ENCODE measurements at places on chromosomes 6 and 20.

- DNase-seq, result no peak
These were observed 27.1 kb downstream of the TOP1 start for GRCh38 chr20:41055679-41056078.

DNA sequence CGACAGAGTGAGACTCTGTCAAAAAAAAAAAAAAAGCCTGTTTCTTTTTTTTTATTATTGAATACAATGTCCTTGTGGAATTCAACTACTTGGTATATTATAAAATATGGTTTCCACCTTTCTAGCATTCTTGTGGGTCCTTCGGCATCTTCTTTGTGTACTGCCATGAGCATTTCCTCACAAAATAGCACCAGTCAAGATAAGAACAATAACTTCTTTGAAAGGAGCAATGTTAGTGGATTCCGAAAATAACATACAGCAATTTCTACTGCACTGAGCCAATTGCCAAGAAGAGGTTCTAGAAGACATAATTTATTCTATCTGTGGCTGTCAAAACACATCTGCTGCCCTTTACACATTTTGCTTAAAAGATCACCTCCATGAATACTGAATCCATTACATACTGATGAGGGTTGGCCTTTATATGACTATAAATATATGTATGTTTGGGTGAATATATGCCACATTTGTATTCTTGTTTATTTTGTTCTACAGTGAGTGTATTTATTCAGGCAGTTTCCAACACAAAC, 19.1 kb upstream of the SPTLC3 start:
- no peak for DNase-seq

DNA sequence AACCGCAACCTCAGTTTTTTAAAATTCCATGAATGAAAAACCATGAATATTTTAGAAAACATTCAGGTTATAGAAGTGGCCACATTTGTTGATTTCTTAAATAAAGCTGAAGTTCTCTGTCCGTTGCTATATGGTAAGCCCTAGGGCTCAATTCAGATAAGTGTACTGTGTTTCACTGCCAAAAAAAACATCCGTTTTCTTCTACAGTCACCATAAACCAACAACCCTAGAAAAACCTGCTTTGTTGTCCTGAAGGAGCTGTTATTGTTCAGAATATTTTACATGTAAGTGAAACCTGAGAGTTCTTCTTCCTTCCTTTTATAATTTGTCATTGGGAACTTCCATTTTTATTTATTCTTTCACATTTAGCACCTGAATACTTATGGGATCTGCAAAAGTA, 274.1 kb downstream of the TFAP2A start:
- no peak for DNase-seq

DNA sequence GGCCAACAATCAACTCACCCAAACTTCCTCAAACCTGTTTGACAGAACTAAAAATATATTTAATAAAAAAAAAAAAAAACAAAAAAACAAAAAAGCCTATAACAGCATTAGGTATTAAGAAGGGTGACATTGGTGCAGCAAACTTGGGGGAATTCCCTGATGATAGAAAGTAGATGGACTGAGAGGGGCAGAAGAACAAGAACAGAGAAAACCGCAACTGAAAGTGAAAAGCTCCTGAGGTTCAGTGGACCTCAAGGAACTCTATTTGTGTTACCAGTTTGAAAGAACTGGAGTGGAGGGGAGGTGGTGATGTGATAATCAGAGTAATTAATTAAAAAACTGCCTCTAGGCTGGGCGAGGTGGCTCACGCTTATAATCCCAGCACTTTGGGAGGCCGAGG, 53.8 kb downstream of the MACROD2 start:
- DNase-seq, result no peak

DNA sequence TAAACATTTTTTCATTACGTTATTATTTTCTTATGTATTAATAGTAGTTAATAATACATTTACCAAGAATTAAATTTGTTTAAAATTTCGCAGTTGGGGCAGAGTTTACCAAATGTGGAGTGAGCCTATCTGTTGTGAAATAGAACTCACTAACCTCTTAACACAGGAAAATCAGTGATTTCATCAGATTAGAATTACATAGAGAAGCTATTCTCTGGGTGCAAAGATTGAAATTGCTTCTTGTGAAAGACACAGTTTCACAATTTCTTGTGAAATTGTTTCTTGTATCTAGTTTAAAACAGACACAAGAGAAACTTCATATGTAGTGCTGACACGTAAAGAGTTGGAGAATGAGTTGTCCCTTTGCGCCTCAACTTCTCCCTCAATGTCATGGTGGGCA, 69.4 kb upstream of the PRL start:
- no peak for DNase-seq

DNA sequence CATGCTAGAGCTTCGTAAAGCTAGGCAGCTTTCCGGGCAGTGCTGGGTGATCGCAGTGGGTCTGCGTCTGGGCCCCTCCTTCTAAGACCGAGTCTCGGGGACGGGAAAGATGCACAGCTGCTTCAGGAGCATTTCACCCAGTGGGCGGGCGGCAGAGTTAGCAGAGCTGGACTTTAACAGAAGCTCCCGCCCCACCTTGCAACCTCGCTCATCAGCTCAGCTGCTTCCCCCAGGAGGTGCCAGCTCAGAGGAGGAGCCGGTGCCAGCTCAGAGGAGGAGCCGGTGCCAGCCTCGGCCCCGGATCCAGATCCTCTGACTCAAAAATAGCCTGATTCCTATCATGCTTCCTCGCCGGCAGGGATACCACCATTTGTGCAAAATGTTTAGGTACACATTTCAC, 94.5 kb upstream of the RPS6KA2 start:
- no peak for DNase-seq

DNA sequence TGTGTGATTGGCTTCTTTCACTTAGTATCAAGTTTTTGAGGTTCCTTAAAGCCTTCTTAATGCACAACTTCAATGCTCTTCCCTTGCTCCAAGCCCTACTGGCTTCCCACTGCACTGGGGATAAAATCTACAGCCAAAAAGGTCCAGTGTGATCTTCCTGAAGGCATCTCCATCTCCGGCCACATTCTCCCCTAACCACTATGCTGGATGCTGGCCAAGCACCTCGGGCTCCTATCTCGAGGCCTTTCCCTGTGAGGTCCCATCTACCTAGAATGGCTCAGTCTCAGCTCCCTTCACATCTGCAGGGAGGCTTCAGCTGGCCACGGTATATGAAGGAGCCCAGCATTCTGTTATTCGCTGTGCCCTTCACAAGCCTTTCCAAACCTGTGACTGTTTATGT, 48.1 kb downstream of the CNKSR3 start:
- DNase-seq, result no peak

GRCh38 chr6:96939007-96939805, 14.7 kb downstream of the KLHL32 start:
- DNase-seq, result peak; percentile 42

- peak; percentile 40 for DNase-seq
These were observed 414.0 kb upstream of the OPRM1 start for GRCh38 chr6:153625089-153625488.

GRCh38 chr6:125766641-125767040, 17.2 kb downstream of the HEY2 start:
- no peak for DNase-seq

DNA sequence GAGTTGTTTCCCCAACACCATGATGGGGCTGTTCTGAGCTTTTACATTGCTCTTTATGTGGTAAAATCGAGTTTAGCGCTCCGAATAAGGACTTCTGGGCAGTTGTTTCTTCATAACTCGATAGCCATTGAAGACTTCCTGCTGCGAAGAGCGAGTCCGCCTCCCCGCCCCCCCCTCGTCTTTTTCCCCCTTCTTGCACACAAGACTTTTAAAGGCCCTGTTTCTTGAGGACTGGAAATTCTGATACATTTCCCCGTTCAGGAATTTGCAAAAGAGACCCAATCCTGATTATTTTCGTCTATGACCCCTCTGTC, 1.5 kb upstream of the CITED2 start:
- DNase-seq, result peak; percentile 77

DNA sequence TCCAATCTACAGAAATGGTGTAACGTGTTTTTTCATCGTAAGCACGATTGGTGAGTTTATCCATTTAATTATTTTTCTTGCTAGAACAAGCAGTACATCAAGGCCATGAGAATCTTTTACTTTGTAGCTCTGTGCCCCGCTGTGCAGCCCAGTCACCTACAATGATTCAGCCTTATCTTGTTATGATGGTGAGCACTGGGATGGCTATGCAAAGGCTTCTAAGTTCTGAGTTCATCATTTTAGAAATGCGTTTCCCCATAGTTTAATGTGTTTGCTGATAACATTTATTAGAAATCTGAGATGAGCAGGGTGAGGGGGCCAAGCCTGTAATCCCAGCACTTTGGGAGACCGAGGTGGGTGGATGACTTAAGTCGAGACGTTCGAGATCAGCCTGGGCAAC, 111.8 kb upstream of the QKI start:
- DNase-seq, result no peak

GRCh38 chr6:150907383-150907782, 41.9 kb downstream of the MTHFD1L start:
- no peak for DNase-seq

GRCh38 chr6:149284904-149285303, 32.6 kb upstream of the TAB2 start:
- DNase-seq, result no peak

GRCh38 chr6:1577896-1578745, 31.6 kb upstream of the FOXC1 start:
- no peak for DNase-seq

DNA sequence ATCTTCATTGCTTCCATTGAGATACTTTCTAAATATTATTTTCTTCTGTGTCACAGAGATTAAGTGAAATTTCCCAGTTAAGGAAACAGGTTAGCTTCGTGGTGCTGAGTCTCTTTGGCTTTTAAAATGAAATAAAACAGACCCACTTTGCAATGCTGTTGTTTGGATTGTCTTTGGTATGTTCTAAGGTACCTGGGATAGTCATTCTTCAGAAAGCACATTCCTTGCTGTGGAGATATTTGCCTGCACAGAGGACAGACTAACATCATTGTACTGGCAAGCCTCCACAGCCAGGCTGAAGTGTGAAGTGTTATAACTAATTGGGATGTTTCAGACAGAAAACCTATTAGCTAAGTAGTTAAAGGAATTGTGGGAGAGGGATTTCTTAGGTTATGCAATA, 148.8 kb upstream of the EPHA7 start:
- no peak for DNase-seq

- DNase-seq, result no peak
These were observed 182.4 kb downstream of the DLL1 start for GRCh38 chr6:170108456-170108855.

DNA sequence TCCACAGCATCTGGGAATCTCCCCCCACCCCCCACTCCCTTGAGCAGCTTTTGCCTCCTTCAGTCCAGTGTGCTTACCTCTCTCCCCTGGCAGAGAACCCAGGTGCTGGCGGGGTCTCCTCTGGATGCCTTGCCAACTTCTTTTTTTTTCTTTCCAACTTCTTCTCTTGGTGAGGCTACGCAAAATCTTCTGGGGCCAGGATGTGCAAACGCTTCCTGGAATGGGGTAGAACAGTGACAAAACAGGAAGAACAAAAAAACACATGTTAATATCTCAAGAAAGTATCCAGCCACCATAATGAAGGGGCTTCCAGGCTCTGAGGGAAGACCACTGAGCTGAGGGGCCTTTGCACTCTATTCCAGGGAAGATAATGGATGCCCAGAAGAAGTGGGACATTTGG, 53.9 kb upstream of the DDR1 start:
- DNase-seq, result no peak
